Mesothelial cell of epicardium (in vitro differentiated cells): ENCODE measurements at places on chromosomes 2 and 18.

DNA sequence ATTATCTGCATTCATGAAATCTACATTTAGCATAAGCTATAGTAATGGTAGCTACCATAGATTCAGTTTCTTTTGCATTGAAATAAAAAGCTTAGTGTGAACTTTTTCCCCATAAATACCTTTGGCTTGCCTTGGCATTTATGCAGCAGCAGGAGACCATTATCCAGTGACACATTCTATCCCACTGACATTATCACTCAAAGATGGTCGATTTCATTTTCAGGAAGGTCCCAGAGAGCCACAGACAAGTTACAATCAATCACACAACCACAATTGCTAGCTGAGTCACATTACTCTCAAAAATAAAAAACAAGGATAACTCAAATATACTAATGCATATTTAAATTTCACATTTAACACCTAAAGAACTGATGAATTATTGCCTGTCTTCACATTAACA lies 512.7 kb upstream of the CDH2 start:
- no peak for DNase-seq

- no peak for DNase-seq
Observed at GRCh38 chr2:241112592-241112991, 10.5 kb upstream of the MTERF4 start.

- no peak for DNase-seq
Observed at GRCh38 chr2:103986001-103986400, 867.9 kb upstream of the POU3F3 start.

- no peak for DNase-seq
Observed at GRCh38 chr2:160784034-160784433, 290.4 kb upstream of the RBMS1 start.

GRCh38 chr2:160680294-160680693 lies 186.7 kb upstream of the RBMS1 start:
- DNase-seq = no peak

- DNase-seq = no peak
Observed at GRCh38 chr18:79466591-79466990, 70.9 kb downstream of the NFATC1 start.

DNA sequence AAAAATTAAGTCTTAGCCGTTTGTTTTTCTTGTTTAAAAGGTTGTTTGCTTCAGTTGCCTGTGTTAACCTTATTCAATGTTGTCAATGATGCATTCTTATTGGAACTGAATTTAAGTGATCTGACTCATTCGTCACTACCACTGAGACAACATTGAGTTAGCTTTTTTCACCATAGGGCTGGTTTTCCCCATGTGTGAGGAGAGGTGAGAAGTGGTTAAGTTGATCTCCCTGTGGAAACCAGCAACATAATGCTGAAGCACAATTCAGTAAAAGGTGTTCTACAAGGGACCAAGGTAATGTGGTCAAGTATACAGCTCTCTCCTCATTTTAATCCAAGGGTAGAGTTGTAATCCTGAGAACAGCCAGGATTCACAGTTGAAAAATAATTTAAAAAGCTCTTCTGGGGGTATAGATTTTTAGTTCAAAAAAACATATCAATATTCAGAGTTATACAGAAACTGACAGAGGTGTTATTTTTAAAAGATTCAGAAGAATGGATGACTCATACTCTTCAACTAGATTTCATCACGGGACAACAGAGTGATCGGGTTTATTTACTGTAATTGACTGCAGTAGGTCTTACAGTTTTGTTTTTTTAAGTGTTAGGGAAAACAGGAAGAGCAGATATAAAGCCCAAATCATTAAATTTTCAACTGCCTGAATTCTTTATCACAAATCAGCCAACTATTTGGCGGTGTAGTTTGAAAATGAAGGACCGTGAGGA lies 12.6 kb downstream of the NOP58 start:
- no peak for DNase-seq

DNA sequence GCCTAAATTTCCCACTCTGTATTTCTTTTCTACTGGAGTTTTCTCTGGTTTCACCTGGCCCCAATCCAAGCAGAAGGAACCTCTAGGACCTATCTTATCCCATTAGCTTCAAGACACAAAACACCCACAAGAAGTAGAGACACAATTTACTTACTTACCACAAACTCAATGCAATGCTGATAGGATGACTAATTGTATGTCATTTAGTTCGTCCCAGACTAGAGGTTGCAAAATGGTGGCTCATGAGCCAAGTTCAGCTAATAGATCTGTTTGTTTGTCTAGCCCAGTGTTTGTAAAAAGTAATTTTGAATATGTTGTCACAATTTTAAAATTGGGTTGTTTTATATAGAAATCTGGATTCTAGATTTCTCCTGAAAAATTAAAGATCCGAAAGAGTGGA lies 34.7 kb upstream of the ZSWIM2 start:
- DNase-seq = no peak

DNA sequence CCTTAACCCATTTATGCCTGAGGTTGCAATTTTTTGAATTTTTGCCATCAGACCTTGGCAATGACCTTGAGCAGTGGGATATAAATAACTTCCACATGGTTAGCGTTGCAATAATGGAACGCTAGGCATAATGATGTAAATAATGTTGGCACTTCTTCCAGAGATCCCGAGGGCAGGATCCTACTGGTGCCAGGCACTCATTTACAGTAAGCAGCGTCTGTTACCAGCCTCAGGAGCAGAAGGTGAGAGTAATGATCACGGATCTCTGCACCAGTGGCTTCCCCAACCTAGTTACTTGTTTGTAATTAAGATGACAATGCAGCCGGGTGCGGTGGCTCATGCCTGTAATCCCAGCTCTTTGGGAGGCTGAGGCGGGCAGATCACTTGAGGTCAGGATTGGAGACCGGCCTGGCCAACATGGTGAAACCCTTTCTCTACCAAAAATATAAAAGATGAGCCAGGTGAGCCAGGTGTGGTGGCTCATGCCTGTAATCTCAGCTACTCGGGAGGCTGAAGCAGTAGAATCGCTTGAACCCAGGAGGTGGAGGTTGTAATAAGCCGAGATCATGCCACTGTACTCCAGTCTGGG lies 41.9 kb downstream of the CPO start:
- DNase-seq = no peak
